ENCODE measurements at places on chromosomes 3 and 15. TPM values are rescaled to one million over a fixed set of nuclear protein-coding genes. Genes with fewer than 3 reads are reported as not detected.

The RTP4 gene
- total RNA-seq: 2.0 TPM

The CD86 gene
- total RNA-seq: 0.15 TPM

The TGM4 gene
- total RNA-seq: 0.17 TPM

The CPNE9 gene
- not detected for total RNA-seq

The STX19 gene
- not detected for total RNA-seq

The PATL2 gene
- 0.11 TPM for total RNA-seq

The SLC22A14 gene
- 0.39 TPM for total RNA-seq

GRCh38 chr15:92683511-92683834 lies 27.9 kb upstream of the FAM174B start:
- peak; percentile 29 for DNase-seq

- no peak for DNase-seq
Measured at GRCh38 chr3:82474711-82475110, 713.3 kb upstream of the GBE1 start.

DNA sequence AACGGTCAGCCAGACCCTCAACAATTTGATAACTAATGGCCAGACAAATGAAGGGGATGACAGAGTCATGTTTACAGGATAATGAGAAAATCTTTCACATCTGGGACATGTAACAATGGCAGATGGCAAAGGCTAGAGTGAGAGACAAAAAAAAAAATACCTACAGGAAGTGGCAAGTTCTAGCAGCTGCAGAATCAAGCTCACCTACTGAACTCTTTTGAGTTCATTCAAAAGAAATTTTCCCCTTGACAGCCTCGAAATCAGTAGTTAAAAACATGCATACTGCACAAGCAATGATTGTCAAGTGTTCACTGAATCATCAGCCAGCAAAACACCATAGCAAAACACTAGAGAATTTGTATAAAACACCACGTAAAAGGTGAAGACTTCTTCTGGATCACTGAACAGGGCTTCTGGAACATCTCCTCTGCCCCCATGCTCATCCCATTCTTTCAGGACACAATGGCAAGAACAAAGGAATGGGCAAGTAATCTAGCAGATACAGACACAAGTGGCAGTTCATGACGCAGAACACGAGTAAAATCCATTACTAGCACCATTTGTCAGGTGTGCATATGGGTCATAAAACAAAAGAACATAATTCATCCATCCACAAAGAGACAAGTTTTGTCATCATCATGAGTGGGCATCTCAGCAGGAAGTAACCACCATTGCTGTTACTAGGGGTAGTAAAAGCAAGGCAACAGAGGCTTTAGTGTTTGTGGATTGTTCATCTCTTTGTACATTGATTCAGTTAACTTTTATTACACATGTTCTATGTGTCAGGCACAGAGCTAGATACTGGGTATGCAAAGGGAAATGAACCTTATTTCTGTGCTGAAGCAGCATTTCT lies 13.8 kb upstream of the KCNMB2 start:
- no peak for DNase-seq

GRCh38 chr3:122356402-122356801 lies 26.6 kb downstream of the MIX23 start:
- DNase-seq: peak; percentile 51

DNA sequence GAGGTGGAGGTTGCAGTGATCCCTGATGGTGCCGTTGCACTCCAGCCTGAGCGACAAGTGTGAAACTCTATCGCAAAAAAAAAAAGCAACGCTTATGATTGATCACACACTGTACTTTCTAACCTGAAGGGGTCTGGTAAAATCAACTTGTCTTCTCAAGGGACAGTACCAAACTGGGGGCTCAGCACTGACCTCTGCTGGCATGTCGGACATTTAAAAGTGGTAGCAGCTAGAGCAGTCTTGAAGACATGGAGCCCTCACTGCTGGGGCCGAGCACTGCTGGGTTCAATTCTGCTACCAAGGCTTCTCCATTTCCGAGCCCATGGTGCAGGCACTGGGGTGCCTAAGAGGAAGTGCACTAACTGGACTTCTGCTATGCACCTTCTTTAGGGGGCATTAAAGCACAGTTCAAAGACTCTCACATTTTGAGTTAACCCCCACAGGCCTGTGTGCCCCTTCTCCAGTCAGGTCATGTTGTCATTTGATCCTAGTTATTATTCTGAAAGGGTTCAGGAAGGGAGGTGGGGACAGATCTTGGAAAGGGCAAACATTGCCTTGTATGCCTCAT lies 26.4 kb upstream of the LAMP3 start:
- peak; percentile 36 for DNase-seq

GRCh38 chr3:41405466-41405865 lies 206.2 kb downstream of the CTNNB1 start:
- peak; percentile 21 for DNase-seq

DNA sequence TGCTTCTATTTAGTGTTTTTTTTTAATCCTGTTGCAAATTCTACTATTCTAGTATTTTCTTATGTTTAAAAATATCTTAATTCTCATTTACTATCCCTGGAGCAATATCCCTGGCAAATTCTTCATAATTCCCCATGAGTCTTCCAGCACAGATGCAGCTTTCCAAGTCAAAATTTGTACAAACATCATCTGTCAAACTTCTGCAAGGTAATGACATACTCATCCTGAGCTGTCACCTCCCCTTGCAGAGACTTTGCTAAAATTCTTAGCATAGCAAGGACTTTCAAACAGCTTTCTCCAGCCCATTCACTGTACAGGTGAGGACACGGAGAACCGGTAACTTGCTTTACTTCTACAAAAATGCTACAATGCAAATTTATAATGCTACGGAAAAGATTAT lies 28.6 kb upstream of the VGLL4 start:
- no peak for DNase-seq

DNA sequence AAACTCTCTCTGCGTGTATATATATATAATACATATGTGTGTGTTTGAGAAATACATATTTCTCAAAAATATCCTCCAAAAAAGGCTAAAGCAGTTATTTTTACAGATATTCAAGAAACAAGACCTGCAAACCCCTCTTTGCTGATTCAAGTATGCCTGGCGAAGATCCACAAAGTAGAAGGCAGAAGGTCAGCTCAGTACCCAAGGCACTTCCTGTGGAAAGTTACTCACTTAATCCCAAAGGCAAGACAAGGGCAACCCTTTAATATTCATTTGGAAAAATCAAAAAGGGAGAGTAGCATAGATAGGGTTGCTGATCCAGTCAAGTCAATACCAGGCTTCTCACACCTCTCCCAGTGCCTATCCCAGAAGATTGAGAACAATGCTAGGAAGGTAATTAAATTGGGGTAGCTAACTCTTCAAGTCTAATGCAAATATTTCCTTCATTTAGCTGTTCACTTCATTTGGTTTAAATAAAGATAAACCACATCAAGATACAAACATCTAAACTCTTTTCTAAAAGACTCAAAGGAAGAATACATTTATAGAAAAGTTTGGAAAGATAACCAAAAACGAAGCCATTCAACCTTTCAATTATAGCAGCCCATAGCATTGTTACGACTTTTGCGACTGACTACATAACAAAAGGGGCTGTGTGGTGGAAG lies 7.2 kb downstream of the COX17 start:
- DNase-seq: no peak

- DNase-seq: no peak
Measured at GRCh38 chr3:49683162-49683561, 6.1 kb downstream of the MST1 start.

- no peak for DNase-seq
Measured at GRCh38 chr3:48693826-48694225, 8.1 kb upstream of the NCKIPSD start.

- no peak for DNase-seq
Measured at GRCh38 chr15:101381671-101382212, 86.7 kb upstream of the SNRPA1 start.

GRCh38 chr15:72116731-72117485 lies 1.0 kb downstream of the MYO9A start:
- DNase-seq: peak; percentile 25

- DNase-seq: peak; percentile 52
Measured at GRCh38 chr3:100561459-100562158, 47.8 kb upstream of the ADGRG7 start.

- peak; percentile 34 for DNase-seq
Measured at GRCh38 chr15:32687556-32687955, 30.2 kb upstream of the GREM1 start.

DNA sequence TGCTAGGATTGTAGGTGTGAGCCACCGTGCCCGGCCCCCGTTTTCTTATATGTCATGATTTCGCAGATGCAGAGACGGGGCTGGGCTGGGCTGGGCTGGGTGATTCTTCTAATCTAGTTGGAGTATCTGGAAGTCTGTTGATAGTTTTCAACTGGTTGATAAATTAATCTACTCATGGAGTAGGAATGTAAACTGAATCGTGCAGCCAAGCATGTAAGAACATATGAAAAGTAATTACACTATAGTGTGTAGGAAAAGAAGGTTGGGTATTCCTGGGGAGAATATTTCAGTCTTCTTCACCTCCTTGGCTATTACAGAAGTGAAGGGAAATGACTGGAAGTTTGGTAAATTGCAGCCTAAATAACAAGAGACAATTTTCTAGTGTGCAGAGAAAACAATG lies 82.6 kb upstream of the MAGI1 start:
- peak; percentile 27 for DNase-seq

DNA sequence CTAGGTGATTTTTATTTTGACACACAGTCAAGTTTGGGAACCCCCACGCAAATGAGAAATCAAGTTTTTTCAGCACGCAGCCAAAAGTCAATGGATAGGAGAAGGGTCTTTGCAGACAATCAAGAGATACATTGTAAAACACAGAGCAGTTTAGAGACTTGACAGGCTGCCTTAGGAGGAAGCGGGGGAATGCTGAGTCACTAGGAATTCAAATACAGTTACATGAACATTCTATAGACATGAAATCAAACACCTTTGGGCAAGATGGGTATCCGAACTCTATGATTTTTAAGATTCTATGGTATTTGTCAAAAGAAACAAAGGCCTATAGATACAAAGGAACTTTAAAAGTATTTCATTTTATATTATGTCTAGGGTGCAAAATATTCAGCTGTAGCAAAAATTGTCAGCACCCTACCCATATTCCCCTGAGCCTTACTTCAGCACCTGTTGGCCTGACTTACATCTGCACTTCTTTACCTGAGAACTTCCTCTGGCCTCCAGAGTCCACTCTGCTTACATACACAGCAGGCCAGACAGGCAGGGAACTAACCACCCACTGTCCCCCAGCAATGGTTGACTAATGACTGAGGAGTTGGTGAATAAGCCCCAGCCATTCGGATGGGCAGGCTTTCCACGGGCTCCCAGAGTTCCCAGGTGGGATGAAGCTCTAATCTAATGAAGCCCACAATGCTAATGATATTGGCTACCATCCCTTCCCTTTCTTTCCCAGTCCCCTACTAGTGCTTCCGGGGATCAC lies 289.3 kb upstream of the RORA start:
- peak; percentile 41 for DNase-seq

GRCh38 chr3:42664438-42664803 lies 10.9 kb downstream of the ZBTB47 start:
- no peak for DNase-seq

DNA sequence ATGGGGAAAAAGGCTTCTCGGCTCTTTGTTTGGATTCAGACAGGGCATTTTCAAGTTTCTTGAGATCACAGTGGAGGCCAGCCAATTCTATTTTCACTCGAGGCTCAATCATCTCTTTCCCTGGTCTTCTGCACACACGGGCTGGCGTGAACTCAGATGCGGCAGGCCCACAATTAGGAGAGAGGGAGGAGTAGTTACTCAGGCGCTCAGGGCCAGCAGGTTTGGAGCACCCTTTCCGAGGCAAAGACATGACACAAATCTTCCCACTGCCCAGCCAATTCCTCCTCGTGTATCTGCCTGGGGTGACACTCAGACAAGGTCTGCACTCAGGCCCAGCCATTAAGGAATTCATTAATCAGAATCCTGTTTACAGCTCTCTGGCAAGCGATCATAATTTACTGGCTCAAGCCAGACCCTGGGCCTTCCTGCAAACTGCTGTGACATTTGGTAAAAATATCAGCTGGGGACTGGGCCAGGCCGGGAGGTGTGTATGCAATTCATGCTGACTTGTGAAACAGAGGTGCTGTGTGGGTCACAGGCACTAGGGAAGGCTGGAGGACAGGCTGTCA lies 68.1 kb upstream of the TLE3 start:
- no peak for DNase-seq

GRCh38 chr15:96311956-96312294 lies 18.6 kb upstream of the NR2F2 start:
- no peak for DNase-seq

GRCh38 chr3:179247289-179248015 lies 3.5 kb downstream of the KCNMB3 start:
- DNase-seq: no peak

- DNase-seq: no peak
Measured at GRCh38 chr3:60146121-60146520, 1096.3 kb upstream of the CFAP20DC start.
